ENCODE measurements at places on chromosomes 7 and 10. TPM values are rescaled to one million over a fixed set of nuclear protein-coding genes. Genes with fewer than 3 reads are reported as not detected.

DNA sequence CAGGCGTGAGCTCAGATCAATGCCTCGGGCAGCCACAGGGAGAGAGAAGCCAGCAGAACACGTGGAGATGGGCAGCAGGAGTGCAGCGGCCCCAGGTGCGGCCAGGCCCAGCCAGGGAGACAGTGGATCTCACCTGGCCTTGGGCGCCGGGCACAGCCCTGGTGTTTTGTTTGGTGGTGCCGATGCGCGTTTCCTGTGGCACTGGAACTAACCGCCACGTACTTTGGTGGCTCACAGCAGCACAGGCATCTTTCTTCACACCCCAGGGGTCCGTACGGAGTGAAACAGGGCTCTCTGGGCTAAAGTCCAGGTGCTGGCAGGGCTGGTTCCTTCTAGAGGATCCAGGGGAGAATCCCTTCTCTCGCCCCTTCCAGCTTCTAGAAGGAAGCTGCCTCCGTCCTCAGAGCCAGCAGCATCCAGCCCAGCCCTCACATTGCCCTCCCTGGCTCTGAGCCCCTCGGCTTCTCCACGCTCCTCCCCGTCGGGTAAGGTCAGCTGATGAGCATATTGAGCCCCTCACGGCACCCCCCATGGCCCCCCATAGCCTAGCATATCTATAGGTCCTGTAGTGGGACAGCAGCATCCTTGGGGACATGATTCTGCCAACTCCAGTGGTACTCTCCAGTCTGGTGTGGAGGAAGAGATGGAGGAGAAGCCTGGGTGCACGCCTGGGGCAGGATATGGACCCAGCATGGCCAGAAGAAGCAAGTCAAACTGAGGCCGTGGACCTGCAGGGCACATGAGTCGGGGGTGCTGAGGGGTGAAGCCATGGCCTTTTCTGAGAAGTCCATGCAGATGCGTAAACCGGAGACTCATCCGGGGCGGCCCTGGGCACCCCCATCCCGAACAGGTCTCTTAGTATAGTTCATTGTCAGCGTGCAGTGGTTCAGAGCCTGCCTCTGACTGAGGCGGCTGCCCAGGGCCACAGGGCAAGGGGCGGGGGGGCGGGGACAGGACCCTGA lies 43.4 kb upstream of the PPP2R2D start:
- no peak for DNase-seq

DNA sequence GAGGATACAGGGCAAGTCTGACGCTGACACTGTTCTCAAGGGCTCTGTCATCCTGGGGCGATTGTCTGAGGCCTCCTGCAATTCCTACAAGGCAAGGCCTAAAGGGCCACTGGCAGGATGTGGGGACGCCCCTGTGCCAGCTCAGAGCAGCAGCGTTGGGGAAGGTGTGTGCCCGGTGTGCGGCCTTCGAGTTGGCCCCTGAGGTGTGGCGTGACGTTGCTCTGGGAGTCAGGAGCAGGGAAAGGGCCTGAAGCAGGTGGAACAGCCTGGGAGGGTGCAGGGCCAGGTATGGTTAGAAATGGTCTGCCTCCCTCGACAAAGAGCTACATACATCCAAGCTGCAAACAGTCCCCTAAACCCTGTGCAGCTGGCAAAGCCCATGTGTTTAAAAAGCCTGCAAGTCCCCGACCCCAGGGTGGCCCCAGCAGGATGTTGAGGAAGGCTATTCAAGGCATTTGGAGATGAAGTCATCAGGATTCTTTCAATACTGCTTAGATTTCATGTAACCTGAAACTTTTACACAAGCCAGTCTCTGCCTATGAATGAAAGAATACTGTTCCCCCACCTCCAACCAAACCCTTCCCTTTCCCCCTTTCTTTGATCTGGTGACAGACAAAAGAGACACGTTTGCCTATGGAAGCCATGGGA lies 142.5 kb upstream of the TNS3 start:
- no peak for DNase-seq

GRCh38 chr7:66751945-66752344 lies 11.4 kb downstream of the RABGEF1 start:
- no peak for DNase-seq

Gene TMEM26
- total RNA-seq = not detected

DNA sequence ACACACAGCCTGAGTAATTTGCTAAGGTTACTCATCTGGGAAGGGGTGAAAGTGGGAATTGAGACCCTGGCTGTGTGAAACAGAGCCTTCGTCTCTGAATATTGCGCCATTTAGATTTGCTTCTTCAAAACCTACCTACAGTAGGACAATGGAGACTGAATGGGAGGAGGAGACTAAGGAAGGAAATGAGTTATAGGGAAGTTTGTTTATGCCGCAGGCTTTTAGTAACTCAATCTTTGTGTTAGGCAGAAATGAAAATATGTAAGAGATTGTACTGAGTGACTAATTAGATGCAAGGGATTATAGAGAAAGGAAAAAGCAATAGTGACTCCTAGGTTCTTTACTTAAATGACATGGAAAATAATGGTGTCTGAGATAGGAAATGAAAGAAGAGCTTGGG lies 80.2 kb downstream of the KCND2 start:
- DNase-seq = no peak

Gene TWIST1
- total RNA-seq = 2.0 TPM

Gene TMEM196
- total RNA-seq = not detected

DNA sequence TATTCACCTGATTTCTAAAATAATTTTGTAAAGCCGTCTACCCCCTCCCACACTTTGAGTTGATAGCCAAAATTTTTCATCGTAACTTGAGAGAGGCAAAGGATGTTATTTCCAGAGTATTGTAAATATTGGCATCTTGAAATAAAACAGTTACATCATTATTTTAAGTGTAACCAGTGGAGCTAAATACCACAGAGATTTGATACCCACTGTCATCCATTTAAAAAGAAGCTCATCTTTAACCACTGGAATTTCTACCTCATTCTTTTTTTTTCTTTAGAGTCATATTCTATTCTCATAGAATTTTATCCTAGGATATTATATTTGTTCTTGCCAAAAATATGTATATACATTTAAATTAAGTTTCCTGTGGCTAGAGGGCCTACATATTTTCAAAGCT lies 48.6 kb downstream of the CAMK1D start:
- DNase-seq = no peak

Gene PRKG1
- 50.2 TPM for total RNA-seq

- DNase-seq = no peak
These were observed 656.1 kb downstream of the ZWINT start for GRCh38 chr10:55704950-55705349.

Gene FAM237B
- total RNA-seq = not detected

Data from ascending aorta (tissue), 2 donors.